ENCODE measurements at places on chromosomes 6 and 20.

- DNase-seq: no peak
Observed at GRCh38 chr6:148653138-148653776, 93.6 kb upstream of the UST start.

DNA sequence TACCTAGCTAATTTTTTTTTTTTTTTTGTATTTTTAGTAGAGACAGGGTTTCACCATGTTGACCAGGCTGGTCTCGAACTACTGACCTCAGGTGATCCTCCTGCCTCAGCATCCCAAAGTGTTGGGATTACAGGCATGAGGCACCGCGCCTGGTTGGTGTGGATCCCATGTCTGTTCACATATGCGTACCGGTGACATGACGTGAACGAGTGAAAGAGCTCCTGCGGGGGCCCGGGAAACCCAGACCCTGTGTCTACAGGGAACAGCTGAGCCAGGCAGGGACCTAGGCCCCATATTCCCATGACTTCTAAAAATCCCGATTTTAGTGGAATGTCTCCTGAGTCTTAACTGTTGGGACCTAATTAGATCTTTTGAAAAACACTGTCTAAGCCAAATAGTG lies 33.1 kb downstream of the VSTM2L start:
- DNase-seq: no peak

DNA sequence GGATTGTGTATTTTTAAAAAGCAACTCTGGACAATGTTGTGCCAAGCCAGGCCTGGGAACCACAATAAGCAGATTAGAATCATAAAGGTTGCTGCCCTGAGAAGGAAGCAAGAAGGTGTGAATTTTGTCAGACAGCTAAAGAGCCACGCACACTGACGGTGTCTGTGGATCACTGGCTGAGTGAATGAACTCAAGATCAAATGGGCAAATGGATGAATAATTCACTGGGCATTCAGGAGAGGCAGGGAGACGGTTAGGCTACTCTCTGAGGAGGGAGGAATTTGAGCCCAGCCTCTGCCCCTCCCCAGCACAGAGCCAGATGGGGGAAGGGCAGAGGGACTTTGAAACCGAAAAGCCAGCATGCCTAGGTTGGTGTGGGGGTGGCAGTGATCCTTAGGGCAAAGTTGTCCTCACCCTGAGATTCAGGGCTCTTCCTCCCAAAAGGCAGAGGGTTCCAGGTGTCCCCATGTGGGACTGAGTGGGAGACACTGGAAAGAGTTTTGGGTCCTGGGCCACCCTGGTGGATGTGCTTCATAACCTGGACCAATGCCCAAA lies 19.5 kb upstream of the SLC22A7 start:
- DNase-seq: no peak

- DNase-seq: no peak
Observed at GRCh38 chr6:157246771-157247484, 76.4 kb downstream of the TMEM242 start.

GRCh38 chr20:11880680-11881079 lies 37.0 kb upstream of the BTBD3 start:
- DNase-seq: no peak

DNA sequence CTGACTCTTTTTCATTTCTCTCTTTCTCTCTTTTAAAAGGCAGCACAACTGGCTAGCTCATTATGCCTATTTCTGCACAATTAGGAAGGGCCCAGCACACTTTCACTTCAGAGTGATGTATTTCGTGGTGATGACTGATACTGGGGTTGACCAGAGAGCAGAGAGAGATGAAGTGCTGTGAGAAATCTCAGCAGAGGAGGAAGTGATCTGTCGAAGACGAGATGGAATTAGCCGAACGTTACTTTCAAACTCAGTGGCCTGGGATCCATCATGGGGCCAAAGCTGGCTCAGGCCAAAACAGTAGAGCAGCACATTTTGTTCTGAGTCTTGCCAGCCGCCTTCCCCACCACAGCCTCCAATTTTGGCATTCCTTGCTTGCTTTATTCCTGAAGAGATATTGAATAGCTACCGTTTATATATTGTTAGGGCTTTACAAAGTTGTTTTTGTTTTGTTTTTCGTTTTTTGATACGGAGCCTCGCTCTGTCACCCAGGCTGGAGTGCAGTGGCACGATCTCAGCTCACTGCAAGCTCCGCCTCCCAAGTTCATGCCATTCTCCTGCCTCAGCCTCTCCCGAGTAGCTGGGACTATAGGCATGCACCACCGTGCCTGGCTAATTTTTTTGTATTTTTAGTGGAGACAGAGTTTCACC lies 213.2 kb upstream of the ECI2 start:
- DNase-seq: no peak

GRCh38 chr20:47817573-47817972 lies 32.3 kb upstream of the SULF2 start:
- no peak for DNase-seq

DNA sequence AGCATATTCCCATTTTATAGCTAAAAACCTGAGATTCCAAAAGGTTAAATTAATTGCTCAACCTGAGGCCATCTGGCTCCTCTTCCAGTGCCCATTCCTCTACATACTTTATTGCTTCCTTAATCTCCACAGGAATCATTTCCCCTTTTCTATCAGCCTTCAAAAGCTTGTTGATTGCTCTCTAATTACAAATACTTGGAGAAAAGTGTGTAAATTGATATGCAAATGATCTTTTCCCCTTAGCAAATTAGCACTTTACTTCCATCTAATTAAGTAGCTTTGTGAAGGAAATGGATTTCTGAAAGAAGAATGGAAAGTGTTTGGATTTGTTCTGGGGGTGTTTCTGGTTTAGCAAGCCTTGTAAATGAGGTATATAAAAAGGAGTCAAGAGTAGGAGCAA lies 323.3 kb downstream of the GRIK2 start:
- DNase-seq: no peak

DNA sequence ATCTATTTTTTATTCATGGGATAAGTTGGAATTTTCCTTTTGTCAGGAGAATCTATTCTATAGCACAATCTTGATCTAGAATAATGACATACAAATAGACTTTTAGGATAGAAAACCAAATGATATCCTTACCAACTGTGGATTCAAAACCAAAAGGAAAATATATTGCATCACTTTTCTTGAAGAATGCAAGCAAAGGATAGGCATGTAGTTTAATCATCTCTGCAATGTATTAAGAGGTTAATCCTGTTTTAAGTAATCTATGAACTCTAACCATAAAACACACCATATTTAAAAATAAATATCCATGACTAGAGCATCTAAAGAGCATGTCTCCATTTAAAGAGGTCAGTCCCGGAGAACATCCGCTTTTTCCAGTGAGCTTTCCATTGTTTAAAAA lies 106.7 kb upstream of the CNKSR3 start:
- no peak for DNase-seq

- DNase-seq: no peak
Observed at GRCh38 chr6:16505711-16506357, 255.4 kb downstream of the ATXN1 start.

GRCh38 chr20:50198180-50198666 lies 7.6 kb downstream of the CEBPB start:
- no peak for DNase-seq

DNA sequence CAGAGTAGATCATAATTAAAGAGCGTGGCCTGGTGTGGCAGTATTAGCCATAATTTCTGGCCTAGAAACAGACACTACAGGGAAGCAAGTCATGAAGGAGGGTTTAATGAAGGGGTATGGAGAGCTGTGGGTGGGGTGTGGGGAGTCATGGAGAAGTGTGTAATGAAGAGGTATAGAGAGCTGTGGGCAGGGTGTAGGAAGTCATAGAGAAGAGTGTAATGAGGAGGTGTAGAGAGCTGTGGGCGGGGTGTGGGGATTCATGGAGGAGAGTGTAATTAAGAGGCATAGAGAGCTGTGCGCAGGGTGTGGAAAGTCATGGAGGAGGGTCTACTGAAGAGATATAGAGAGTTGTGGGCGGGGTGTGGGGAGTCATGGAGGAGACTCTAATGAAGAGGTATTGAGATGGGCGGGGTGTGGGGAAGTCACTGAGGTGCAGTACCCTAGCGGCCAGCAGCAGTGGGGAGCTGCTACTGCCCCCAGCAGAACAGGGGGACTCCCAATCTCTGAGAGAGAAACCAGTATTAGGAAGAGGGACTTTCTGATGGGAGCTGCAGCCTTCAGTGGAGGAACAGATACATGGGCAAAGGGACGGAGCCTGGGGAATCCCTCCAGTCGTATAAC lies 145.4 kb upstream of the FOXA2 start:
- DNase-seq: no peak

GRCh38 chr6:35552285-35552917 lies 39.7 kb upstream of the TULP1 start:
- peak; percentile 84 for DNase-seq

GRCh38 chr6:114449659-114450058 lies 106.8 kb upstream of the HS3ST5 start:
- DNase-seq: no peak

GRCh38 chr6:18119236-18119635 lies 3.2 kb downstream of the NHLRC1 start:
- no peak for DNase-seq

GRCh38 chr6:68235326-68235784 lies 399.7 kb upstream of the ADGRB3 start:
- no peak for DNase-seq

DNA sequence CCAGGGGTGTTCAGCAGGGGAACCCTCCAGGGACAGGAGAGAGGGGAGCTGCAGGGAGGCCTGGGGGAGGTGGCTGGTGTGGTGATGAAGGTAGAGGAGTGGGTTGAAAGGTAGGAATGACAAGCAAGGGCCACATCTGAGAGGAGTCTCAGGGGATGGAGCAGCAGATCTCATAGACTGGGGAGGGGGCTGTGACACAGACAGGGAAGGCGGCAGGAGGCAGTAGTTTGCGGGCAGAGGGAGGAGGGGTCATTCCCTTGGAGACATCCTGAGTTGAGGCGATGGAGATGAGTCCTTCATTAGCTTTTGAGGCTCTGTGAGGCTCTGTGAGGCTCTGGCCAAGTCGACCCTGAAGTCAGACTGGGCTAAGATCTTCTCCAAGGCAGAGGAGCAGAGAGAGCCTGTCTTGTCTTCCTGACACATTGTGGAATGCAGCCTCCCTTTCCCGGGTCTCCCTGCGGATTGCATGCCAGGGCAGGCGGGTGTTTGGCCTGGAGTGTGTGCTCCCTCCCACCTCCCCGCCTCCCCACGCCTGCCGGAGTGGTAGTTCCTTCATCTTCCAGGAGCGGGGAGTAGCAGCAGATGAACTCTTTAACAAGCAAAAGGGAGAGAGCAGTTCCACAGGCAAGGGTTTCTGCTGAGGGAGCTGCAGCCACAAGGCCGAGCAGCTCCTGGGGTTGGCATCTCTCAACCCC lies 34.3 kb upstream of the MLN start:
- DNase-seq: no peak

DNA sequence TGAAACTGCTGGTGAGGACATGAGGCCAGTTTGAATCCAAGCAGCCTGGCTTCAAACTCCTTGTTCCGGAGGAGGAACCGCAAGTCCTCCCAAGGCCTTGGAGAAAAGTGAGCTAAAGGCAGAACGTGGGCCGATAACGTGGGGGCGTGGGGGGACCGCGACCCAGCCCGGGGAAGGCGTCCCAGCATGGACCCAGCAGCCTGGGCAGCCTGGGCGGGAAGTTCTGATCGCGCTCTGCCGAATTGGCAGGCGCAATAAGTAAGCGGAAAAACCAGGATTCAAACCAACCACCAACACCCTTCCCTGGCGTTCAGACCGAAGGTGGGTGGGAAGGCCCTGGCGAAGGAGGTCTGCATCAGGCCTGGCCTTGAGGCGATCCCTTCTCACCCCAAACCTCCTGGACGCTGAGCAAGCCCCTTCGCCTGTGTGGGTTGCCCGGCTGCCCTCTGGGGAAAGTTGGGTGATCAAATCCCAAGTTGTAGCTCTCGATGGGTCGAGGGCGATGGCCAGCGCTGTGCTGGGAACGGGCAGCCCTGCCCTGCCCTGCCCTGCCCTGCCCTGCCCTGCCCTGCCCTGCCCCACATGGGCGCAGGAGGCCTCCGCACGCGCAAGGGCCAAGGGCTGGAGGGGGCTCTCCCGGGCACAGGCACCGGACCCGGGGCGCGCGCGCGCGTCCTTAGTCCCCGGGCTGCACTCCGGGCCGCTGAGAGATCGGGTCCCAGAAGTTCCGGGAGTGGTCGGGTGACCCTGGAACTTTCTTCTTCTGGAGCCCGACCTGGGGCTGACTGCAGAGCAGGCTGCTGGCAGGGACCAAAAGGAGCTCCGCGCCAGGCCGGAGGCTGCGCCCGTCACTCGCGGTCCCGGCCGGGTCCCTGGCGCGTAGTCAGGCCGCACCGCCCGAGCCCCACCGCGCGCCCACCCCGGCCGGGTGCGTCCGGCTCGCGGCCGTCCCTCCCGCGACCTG lies 637 bp upstream of the SLC22A3 start:
- DNase-seq: no peak

DNA sequence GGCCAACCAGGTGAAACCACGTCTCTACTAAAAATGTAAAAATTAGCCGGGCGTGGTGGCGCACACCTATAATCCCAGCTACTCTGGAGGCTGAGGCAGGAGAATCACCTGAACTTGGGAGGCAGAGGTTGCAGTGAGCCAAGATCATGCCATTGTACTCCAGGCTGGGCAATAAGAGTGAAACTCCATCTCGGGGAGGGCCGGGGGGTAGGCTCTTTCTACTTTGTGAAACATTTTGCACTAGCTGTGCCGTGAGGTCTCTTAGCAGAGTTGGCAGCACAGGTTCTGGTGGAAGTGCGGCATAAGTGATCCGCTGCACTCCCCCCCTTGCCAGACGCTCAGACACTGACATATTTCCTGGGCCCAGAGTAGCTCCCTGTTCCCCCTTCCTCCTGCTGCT lies 24.5 kb downstream of the PSMG4 start:
- no peak for DNase-seq

- DNase-seq: no peak
Observed at GRCh38 chr20:7775072-7775471, 165.2 kb downstream of the HAO1 start.

DNA sequence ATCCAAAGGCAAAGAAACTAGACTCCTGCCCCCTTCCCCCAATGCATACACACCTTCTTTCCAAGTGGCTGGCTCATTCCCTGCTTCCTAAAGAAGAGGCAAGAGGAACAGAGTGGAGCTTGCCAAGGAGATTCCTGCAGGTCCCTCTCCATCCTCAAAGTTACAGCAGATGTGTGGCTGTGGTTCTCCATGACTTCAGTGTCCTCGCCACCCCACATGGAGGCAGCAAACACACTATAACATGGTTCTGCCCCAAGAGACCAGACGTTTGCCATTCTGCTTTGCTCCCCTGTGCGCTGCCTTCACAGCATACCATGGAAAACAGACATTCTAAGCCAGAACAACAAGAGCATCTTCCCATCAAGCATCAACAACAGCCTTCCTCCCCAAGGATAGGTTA lies 84.4 kb downstream of the BACH2 start:
- DNase-seq: no peak

DNA sequence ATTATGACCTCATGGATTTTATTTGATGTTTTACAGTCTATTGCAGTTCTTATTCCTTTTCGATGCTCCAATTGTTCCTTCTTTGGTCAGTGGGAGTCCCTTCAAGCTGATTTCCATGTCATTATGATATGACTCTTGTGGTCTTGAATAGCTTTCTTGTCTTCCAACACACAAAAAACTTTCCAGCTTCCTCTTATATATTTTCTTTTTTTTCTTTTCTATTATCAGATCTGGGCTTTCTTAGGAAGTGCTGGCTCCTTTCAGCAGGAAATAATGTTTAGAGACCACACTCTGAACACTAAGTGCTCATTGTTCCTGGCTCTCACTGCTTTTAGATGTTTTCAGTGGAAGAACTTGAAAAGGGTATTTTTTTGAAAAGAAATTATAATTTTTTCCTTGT lies 3.1 kb upstream of the SLC17A1 start:
- no peak for DNase-seq

GRCh38 chr6:168765752-168766151 lies 324.8 kb downstream of the SMOC2 start:
- no peak for DNase-seq
